ENCODE measurements at places on chromosomes 4 and X.

DNA sequence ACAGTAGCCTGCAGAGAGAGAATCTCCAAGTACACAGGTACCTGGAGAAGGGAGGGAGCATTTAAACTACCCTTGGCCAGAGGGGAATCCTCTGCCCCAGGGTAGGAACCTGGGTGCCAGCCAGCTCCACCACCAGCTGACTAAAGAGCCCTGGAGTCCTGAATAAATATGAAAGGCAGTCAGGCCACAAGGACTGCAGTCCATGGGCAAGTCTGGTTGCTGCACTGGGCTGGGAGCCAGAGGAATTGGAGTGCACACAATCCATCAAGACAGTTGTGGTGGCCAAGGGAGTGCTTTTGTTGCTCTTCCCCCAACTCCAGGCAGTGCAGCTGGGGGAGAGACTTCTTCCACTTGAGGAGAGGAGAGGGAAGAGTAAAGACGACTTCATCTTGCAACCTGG, 172.5 kb downstream of the HNRNPD start:
- DNase-seq = no peak
- no peak overlapping the region for H3K27ac ChIP-seq
- no peaks in the 10 kb centered on the region for H3K4me1 ChIP-seq
- peaks cover 57% of the 10 kb centered on the region for H3K27me3 ChIP-seq
- no peak overlapping the region for H3K4me3 ChIP-seq

- H3K36me3 ChIP-seq = no peaks in the 10 kb centered on the region
- H3K4me3 ChIP-seq = no peak overlapping the region
These were observed 219.2 kb downstream of the KIT start for GRCh38 chr4:54877006-54877405.

- no peaks in the 10 kb centered on the region for H3K4me1 ChIP-seq
- DNase-seq = no peak
These were observed 67.4 kb downstream of the AFF2 start for GRCh38 chrX:148567779-148568178.

GRCh38 chr4:5389756-5390310, 318.5 kb downstream of the EVC2 start:
- H3K36me3 ChIP-seq = peaks cover 2% of the 10 kb centered on the region
- no peak overlapping the region for H3K27ac ChIP-seq
- no peak overlapping the region for H3K4me3 ChIP-seq
- no peaks in the 10 kb centered on the region for H3K4me1 ChIP-seq

DNA sequence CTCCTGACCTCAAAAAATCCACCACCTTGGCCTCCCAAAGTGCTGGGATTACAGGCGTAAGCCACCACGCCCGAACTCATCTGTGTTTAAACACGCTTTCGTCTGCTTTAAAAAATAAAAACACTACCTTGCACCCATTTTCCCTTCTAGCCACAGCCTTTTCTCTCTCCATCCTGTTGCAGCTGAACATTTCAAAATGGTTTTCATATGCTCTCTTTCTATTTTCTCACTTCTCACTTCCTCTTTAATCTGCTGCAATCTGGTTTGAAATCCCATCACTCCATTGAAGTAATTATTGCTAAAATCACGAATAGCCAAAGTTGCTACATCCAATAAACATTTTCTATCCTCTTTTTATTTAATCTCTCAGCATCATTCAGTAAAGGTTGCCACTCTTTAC, 70.0 kb downstream of the DCHS2 start:
- H3K36me3 ChIP-seq = no peaks in the 10 kb centered on the region
- H3K4me3 ChIP-seq = no peak overlapping the region
- H3K27me3 ChIP-seq = peaks cover 29% of the 10 kb centered on the region
- H3K27ac ChIP-seq = no peak overlapping the region

DNA sequence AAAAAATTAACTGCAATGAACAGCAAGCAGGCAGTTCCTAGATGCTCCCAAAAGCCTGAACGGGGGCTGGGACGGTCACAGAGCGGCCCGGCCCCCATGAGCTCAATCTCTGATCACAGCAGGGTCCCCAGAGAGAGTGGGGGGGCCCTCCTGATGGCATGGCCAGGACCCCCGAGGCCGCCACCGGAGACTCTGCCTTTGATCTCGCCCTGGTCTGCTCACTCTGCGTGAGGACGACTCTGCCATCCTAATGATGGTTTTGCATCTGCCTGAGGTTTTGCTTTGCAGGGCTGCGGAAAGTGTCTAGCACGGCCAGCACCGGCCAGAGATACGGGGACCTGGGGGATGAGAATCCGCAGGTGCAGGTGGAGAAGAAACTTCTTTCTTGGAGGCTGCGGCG, 103.8 kb downstream of the SHOX start:
- no peak overlapping the region for H3K27ac ChIP-seq
- H3K27me3 ChIP-seq = no peaks in the 10 kb centered on the region
- H3K4me1 ChIP-seq = no peaks in the 10 kb centered on the region
- no peaks in the 10 kb centered on the region for H3K36me3 ChIP-seq

- no peak for DNase-seq
- H3K36me3 ChIP-seq = no peaks in the 10 kb centered on the region
- peaks cover 4% of the 10 kb centered on the region for H3K27me3 ChIP-seq
- no peak overlapping the region for H3K4me3 ChIP-seq
- H3K27ac ChIP-seq = no peak overlapping the region
These were observed 54.6 kb upstream of the LHFPL1 start for GRCh38 chrX:112734290-112734689.
